ENCODE measurements at places on chromosomes 3 and 15.

DNA sequence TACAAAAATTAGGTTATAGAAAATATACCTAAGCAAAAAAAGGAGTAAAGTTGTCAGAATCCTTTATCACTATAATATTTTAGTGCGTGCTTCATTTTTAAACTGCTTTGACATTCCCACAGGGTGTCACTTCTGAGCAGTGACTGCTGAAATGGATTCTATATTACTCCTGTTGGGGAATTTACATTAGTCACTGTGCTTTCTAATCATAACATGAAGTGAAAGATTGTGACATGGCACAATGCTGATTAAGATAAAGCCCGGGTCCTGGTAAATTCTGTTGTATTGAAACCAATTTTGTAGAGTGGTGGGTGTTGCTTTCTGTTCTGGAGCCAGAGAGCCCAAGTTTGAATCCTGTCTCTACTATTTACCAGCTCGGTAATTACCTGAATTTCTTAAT, 36.4 kb upstream of the EHHADH start:
- no peak for DNase-seq

DNA sequence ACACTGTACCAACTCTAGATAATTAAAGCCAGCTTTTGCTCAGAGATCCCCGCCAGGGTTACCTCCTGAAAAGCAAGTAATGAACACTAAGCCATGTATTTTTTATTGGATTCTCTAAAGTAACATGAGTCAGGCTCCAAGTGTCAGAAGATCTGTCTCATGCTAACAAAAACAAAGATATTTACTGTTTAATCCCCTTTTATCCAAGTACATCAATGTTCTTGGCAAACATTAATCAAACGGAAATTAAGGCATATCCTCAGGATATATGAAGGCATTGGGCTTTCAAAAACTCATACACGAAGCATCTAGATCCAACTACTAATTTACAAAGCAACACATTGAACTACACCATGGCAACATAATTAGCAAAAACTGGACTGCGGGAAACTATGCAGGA, 37.2 kb downstream of the MYO5A start:
- DNase-seq = no peak

GRCh38 chr15:33746203-33746602, 222.1 kb upstream of the CHRM5 start:
- no peak for DNase-seq

- DNase-seq = no peak
Observed at GRCh38 chr3:50364573-50365079, 5.3 kb upstream of the TMEM115 start.
